ENCODE measurements at places on chromosomes 6 and 20. TPM values are rescaled to one million over a fixed set of nuclear protein-coding genes. Genes with fewer than 3 reads are reported as not detected.

GRCh38 chr6:70479236-70479635 is 65.9 kb downstream of the FAM135A start:
- DNase-seq, result no peak

The ALDH8A1 gene
- total RNA-seq, result 0.55 TPM

The PNLDC1 gene
- not detected for total RNA-seq

DNA sequence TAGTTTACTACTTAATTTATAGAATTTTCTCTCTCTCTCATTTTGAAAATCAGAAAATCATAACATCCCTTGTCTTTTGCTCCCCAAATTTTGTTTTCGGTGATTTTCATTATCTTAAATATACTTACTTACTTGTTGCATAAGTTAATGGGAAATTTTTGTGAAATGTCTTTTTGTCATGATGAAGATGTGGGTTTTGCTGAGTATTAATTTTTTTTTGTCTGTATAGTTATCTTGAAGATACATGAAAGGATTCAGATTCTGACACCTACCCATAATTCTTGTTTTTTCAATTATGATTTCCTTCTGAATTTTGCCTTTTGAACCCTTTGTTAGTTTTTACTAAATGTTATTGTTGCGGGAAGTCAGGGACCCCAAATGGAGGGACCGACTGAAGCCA is 817.9 kb downstream of the EYS start:
- no peak for DNase-seq

- no peak for DNase-seq
Measured at GRCh38 chr6:107712665-107713551, 111.2 kb downstream of the SCML4 start.

DNA sequence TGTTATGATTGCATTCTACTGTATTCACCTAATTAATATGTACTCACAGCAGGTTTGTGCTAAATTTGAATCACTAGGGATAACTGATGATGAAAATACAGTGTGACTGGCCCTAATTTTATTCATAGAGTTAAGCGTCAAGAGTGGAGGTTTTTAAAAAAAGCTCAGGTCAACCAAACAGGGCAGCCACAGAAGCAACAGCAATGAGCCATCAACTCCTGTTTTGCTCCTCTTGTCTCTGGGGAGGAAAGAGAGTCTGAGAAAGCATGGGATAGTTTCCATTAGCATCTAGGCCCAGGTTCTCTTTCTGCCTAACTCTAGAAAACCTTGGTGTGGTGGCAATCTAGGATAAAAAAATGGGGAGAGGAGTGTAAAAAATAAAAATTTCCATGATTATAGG is 122.1 kb downstream of the OGFRL1 start:
- DNase-seq, result no peak

GRCh38 chr20:8766868-8767390 is 302.0 kb upstream of the PLCB4 start:
- no peak for DNase-seq

- no peak for DNase-seq
Measured at GRCh38 chr6:17858584-17858983, 128.9 kb downstream of the KIF13A start.

DNA sequence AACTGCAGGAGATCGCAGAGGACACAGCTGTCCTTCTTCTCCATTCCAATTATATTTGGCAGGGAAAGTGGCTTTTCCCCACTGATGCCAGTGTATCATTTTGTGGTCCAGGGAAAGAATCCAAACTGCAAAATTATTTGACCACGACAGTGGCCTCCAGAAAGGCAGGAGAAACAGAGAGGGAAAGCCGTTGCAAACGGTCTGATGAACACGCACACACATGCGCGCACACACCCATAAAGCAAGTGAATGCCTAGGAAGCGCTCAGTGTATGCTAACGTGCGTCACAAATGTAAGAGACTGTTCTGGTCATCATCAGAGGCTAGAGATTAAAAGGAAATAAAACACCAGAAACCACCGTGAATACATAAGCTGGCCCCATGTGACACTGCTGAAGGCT is 54.0 kb downstream of the NPEPL1 start:
- no peak for DNase-seq

DNA sequence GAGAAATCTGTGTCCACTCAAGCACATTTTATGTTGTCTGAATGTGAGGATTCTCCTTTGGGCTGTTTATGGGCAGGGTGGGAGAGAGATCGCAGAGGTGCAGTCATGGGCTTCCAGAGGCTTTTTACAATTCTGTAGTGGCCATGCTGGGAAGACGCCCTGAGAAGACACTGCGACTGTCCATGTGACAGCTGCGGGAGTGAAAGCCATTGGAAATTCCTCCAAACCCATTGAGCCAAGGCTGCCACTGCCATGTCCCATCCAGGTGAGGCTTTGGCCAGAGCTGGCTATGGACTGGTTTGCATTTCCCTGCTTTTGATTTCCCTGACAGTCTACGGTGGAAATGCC is 216.9 kb upstream of the ECI2 start:
- DNase-seq, result no peak

DNA sequence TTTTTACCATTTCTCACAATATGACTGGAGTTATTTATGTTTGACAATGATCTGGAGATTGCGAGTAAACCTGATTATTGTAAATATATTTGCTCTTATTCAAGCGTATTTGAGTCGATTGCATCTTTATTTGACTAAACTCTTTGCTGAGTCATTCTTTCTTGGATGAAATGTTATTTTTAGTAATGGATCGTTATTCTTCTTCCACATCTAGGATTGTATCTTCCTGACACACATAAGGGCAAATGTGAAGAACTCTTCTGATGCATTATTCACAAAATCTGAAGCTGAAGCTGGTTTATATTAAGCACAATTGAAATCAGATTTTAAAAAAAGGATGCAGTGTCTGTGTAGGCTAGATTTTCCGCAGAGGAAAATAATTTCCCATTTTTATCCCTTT is 68.2 kb downstream of the SEL1L2 start:
- DNase-seq, result no peak

The CALHM6 gene
- total RNA-seq, result 1.6 TPM

The CLPSL1 gene
- total RNA-seq, result not detected

DNA sequence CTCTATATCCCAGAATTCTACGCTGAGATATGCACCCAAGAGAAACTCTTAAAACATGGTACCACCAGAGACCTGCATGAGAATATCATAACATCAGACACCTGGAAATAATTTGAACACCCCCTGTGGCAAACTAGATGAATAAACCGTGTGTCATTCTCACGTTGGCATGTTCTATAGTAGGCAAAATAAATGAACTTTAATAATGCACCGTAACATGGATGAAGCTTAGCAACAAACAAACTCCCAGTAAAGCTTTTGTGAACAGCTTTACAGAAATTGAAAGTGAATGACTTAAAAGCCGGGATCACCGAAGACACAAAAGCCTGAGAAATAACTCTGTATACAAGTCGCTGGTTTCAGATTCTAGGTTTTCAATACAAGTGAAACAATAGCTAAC is 1166.8 kb upstream of the CITED2 start:
- DNase-seq, result no peak

The PTPRT gene
- 2.0 TPM for total RNA-seq

- no peak for DNase-seq
Measured at GRCh38 chr6:52317841-52318581, 33.5 kb upstream of the MCM3 start.

GRCh38 chr6:156741287-156742073 is 35.7 kb upstream of the ARID1B start:
- DNase-seq, result no peak

GRCh38 chr6:34027445-34027936 is 118.4 kb downstream of the GRM4 start:
- DNase-seq, result peak; percentile 25

The ZKSCAN8 gene
- 38.0 TPM for total RNA-seq

DNA sequence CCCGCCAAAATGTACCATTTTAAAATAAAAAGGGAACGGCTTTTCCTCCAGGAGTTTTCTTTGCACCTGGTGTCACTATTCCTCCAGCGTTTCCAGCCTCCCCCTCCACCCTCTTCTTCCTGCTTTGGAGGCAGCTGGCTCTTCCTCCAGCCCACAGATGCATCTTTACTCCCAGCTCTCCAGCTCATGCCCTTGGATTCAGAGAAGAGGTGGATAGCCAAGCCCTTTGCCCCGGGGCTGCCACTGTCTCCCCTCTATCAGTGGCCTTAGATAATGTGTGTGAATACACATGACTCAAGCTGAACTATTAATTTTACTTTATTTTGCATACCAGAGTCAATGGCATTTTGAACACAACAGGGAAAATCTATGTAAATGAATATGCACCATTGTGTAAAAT is 15.3 kb upstream of the CDH4 start:
- DNase-seq, result no peak

GRCh38 chr20:34753706-34754461 is 49.7 kb downstream of the TP53INP2 start:
- DNase-seq, result no peak

GRCh38 chr6:99064834-99065233 is 117.1 kb upstream of the FBXL4 start:
- DNase-seq, result no peak

DNA sequence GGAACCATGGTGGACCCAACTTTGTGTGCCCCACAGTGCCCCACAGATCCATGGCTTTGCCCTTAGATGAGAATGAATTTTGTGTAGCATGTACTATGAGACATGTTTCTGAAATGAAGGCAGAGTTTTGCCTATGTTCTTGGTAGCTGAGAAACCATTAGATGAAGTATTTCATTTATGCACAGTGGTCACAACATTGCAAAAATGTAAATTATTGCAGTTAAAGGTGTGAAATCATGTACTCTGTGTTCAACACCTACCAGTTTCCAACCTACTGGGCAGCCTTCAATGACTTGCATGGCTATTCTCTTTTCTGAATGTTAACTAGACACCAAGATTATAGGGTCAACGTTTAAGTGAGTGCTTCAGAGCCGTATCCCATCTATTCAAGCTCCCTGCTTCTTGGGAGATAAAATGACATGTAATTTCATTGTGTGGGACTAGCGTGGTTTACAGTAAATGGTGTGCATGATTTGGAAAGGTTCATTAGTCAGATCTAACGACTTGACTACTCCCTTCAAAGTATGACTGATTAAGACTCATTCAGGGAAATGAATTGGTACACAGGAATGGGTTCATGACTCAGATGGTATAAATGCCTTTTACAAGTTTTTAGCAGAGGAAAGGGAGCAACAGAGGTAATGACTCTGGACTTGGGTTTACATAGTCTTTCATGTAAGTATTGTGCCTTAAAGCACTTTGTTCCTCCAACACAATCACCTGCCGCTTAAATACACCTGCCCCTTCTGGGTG is 106.1 kb upstream of the AKIRIN2 start:
- no peak for DNase-seq

DNA sequence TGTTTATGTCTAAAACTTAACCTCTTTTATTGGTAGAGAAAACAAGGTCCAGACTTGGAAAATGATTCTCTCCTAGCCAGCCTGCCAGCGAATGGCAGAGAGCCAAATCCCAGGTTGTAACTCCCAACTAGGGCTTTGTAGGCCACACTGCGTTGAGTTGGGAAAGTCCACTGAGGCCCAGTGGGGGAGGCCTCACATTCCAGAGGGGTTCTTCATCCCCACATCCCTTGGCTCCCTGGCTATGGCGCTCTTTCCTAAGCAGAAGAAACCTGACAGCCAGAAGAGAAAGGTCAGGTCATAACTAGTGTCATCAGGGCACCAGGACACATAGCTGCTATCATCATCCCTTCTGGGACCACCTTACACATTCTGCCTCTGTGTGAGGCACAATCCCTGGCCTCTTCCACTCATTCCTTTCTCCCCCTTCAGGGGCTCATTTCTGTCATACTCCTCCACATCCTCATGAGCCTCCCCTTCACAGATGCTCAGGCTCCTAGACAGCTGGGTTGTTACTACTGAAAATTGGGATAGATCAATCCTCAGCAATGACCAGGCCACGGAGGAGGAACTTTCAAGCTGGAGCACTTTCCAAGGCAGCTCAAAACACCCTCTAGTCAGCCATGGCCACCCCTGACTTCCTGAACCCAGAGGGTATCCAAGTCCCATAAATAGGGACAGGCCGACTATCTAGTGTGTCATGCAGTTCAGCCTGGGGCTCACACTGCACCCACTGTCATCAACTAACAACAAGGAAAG is 48.6 kb downstream of the TCP11 start:
- DNase-seq, result peak; percentile 67

DNA sequence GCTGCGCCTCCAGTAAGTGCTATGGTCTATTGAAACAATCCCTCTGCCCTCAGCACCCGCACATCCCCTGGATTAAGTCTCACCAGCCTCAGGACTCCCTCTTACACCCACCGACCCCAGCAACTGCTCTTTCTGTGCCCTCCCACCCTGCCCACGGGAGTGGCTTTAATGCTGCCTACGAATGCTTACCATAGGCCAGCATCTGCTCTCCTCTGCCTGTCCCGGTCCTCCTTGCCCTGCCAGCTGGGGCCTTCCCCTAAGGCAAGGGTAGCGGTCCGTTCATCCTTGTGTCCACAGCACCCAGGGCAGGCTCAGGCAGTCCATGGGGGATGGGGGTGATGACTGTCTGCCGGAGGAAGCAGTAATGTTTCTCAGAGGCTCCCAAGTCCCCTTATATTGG is 4.1 kb downstream of the EBF4 start:
- no peak for DNase-seq

DNA sequence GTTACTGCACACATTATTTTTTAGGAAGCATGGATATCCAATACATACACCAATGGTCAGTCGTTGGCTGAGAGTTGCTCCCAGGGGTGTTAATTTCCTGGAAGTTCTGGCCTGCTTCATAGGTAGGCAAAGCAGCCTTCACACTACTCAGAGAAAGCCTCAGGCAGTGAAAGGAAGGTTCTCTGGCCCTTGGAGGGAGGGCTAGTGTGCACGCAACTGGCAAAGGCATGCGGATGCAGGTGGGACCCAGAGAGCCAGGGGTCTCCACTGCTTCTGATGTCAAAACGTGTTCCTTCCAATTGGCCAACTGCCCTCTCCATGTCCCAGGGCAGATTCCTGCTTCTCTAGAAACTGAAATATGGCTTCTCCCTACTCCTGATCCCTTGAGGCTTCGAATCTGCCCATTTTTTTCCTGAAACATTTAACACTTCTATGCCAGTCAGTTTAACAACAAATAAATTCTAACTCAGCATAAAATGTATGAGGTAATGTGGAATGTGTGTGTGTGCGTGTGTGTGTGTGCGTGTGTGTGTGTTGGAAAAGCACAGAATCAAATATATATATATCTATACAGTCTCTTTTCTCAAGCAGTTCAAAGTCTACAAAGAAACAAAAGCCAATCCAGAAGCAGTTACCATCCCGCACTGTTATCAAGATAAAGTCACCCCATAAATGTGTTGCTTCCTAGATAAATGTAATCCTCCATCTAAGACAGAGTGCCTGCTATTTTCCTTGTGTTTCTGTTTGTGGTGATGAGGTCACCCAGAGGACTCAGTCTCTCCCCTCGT is 94.0 kb upstream of the HIVEP1 start:
- DNase-seq, result no peak

GRCh38 chr6:153720732-153721131 is 318.3 kb upstream of the OPRM1 start:
- no peak for DNase-seq

DNA sequence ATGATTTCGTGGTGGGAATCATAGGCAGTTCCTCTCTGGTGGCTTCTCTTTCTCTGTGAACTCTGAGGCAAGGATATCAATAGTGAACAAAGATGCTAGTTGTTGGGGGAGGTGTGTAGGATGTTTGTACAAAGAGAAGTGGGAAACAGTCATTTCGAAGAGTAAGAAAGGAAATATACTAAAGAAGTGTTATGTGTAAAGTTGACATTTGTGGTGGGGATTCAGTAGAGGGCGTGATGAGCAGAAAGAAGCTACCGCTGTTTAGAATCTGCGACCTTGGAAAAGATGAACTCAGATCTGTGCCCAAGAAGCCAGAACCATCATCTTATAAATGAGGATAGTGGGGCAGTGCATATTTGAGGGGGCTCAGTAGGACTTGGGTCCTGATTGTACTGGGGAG is 11.4 kb downstream of the SLC35F1 start:
- no peak for DNase-seq
